NCI-H1436 treated with DMSO at 0.1 percent for 48 hours (cell line): ENCODE measurements at places on chromosomes 12 and 14.

GRCh38 chr12:117792471-117792870 is 176.3 kb downstream of the KSR2 start:
- no peak for DNase-seq

DNA sequence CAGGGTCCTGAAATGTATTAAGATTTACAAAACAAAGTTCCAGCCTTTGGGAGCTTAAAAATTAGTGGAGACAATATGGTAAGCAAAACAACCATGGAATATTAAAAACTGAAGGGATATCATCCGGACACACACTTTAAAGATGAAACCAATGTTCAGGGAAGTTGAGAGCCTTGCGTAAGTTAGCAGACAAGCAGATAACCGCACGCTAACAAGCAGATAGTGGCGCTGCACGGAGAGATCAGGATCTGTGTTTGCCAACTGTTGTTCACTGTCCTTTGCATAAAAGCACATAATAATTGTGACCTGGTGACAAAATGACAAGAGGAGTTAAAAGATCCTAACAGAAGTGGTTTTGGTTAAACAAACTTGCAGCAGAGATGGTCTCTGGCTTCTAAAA is 14.3 kb upstream of the TMEM229B start:
- no peak for DNase-seq

DNA sequence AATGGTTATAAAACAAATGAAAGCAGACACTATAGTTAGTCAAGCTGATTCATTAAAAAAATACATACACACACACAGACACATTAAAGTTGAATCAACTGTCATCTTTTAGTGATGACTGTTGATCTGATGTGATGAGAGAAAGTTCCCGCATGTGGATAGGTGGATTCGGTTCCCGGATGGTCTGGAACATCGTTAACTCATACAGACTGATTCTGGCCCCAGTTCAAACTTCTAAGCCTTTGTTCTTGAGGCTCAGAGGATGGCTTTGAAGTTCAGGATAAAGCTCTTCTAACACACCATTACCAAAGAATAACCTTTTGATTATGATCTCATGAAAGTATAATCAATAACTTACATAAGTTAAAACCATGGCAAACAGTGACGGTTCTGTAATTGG is 27.5 kb downstream of the WIF1 start:
- no peak for DNase-seq

DNA sequence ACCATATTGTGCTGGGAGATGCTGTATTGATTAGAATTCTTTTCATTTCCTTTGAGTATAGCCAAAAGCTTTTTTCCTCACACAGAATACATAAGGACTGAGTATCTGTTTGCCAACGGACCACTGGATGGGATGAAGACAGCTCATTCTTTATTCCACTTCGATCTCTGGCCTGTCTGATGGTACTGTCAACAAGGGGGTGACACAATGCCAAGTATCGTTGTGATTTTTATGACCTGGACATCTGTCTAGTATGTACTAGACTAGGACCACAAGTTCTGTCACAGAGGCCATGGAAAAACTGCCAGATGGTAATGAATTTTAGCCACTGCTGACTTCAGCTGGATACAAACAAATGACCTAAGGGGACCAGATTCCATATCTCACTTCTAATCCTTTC is 502.7 kb downstream of the SOX5 start:
- DNase-seq: no peak

GRCh38 chr12:91413581-91414546 is 231.2 kb upstream of the DCN start:
- no peak for DNase-seq
